ENCODE measurements at places on chromosomes 11 and 22.

DNA sequence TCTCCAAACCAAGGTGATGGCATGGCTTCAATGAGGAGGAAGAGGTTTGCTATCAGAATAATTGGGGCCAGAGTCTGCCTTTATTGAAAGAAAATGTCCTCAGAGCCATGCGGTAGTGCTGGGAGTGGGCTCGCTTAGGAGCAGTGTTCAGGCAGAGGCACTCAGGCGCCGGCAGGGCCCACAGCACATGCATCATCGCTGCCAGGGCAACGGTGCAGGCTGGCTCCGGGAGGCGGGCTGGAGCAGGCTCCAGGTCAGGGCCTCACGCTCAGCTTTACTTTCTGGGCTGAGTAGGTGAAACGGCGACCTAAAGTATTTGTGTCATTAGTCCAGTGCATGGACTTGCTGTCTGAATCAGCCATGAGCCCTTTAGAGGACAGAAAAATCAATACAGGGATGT, 169.9 kb upstream of the CCDC90B start:
- DNase-seq = no peak

DNA sequence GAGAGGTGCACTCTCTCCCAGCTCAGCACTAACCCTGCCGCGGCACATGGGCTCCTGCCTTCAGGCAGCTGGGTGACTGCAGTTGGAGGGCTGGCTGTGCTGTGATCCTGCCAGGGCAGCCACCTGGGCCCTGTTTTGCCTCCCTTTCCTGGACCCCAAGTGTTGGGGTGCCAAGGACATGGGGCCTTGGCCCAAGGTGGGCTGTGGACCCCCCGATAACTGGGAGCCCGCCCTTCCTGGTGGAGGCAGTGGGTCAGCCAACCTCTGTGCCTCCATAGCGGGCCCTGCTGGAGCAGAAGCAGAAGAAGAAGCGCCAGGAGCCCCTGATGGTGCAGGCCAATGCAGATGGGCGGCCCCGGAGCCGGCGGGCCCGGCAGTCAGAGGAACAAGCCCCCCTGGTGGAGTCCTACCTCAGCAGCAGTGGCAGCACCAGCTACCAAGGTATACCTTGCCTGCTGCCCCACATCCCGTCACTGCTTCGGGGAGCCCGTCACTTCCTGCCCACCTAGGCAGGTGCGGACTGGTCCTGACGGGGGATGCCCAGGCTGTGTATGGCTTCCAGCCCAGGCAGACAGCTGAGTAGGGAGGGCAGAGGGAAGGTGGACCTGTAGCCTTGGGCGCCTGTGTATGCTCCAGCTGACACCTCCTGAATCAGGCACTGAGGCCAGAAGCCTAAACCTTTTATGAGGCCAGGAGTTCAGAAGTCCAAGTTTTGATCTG, 8.9 kb downstream of the TUB start:
- no peak for DNase-seq

GRCh38 chr11:39571081-39571480, 1888.4 kb downstream of the LRRC4C start:
- no peak for DNase-seq

- no peak for DNase-seq
Observed at GRCh38 chr11:66116576-66117361, 46.7 kb downstream of the PACS1 start.

DNA sequence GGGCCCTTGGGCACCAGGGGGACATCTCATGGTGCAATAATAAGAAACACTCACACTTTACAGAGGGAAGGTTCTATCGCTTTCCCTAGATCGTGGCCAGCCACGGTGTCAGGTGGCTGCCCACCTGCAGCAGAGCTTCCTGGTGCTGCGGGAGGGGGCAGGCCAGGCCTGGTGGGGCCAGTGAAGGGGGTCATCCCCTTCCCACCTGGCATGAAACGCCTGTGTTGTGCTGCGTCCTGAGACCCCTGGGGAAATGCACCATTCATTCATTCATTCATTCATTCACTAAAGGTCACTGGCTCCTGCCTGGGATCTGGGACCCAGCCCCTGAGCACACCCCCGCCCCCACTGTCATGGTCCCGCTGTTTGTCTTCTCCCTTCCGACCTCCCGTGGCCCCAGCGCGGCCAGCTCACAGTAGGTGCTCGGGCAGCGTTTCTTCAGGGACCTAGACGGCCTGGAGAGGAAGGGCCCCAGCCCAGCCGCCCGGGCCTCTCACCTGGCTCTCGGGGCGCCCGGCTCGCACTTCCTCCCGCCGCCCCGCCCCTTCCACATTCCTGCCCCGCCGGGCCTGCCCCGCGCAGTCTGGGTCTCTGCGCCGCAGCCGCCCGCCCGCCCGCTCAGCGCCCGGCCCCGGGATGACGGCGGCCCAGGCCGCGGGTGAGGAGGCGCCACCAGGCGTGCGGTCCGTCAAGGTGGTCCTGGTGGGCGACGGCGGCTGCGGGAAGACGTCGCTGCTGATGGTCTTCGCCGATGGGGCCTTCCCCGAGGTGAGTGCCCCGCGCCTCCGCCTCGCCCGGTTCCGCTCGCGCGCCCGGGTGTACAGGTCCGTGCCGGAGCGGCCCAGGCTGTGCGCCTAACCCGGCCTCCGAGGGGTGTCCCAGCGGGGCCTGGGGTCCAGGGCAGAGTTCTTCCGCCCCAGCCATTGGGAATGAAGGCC, at the start of gene RHOD:
Gene RHOD (plus strand): TSS at position 581 of the 938 bp plus-strand sequence. CDS start 56 bp downstream, at position 637.
- no peak for DNase-seq

GRCh38 chr22:37659066-37659896, 758 bp downstream of the PDXP start:
- no peak for DNase-seq

DNA sequence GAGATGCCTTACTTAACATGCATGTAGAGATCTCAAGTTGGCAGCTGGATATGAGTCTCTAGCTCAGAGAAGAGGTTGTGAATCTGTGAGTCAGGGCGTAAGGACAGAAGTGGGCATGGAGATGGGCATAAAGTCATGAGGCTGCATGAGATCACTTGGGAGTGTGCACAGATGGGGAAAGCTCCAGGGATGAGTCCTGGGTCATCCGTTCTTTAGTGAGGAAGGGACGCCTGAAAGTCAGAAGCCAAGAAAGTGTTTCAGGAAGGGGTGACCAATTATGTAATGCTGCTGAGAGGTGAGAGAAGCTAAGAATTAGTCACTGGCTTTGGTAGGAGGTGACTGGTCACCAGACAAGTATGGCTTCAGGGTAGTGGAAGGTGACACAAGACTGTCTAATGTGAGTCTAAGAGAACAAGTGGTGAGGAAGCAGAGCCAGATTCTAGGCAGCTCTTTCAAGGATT, 6.7 kb downstream of the ACP2 start:
- no peak for DNase-seq

Measured in thoracic aorta (tissue), 2 donors.